ENCODE measurements at places on chromosomes 16 and 17. TPM values are rescaled to one million over a fixed set of nuclear protein-coding genes. Genes with fewer than 3 reads are reported as not detected.

The ANKRD40CL gene
- total RNA-seq: not detected

The TLCD3B gene
- total RNA-seq: 0.98 TPM

GRCh38 chr17:48541577-48542113 is 3.3 kb downstream of the HOXB2 start:
- no peak for DNase-seq

The ICAM2 gene
- 55.7 TPM for total RNA-seq

- DNase-seq: no peak
These were observed at the start of gene ANKRD40CL for GRCh38 chr17:50767446-50767845. TSS of gene ANKRD40CL (minus strand) at chr17:50767518. CDS start at chr17:50766913, 605 bp downstream.

GRCh38 chr17:57106836-57107497 is 21.9 kb downstream of the AKAP1 start:
- no peak for DNase-seq

- DNase-seq: no peak
These were observed 155.6 kb upstream of the CNTNAP4 start for GRCh38 chr16:76121636-76122035.

GRCh38 chr17:50003911-50004310 is 8.9 kb upstream of the DLX3 start:
- DNase-seq: no peak

DNA sequence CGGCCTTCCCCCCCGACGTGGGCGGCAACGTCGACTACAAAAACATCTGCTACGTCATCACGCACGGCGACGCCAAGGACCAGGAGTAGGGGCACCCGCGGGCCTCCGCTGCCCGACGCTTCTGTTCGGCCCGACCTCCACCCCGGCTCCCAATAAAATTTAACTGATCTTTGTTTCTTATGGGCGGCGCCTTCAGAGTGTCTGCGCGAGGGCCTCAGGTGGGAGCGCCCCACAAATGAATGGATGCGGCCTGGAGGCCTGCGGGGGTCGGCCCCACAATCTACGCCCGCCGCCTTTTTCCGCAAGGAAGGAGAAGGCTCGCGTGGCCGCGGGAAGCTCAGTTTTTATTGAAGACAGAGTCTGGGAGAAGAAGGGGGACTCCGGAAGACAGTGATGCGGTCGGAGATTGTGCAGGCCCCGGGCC is 3.2 kb downstream of the MYL11 start:
- DNase-seq: peak; percentile 99

- DNase-seq: no peak
These were observed 199.3 kb downstream of the CCDC182 start for GRCh38 chr17:57545731-57546342.

Data from vagina (tissue), 2 donors.